ENCODE measurements at places on chromosomes 2 and 18.

- DNase-seq = no peak
These were observed 1.3 kb downstream of the ATP9B start for GRCh38 chr18:79070486-79070885.

DNA sequence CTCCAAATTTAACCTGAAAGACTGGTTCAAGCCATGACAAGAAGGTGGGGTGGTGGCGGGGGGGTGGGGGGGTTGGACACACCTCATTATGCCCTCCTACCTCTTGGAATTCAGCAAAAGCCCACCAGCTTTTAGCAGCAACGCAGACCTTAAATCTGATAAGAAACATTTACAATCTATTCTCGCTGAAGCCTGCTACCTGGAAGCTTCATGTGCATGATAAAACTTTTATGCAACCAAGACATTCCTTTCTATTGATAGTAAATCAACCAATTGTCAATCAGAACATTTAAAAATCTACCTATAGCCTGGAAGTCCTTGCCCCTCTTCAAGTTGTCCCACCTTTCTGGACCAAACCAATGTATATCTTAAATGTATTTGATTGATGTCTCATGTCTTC is 113.6 kb upstream of the FAM98A start:
- no peak for DNase-seq

GRCh38 chr18:50163505-50163904 is 31.4 kb downstream of the MYO5B start:
- no peak for DNase-seq

DNA sequence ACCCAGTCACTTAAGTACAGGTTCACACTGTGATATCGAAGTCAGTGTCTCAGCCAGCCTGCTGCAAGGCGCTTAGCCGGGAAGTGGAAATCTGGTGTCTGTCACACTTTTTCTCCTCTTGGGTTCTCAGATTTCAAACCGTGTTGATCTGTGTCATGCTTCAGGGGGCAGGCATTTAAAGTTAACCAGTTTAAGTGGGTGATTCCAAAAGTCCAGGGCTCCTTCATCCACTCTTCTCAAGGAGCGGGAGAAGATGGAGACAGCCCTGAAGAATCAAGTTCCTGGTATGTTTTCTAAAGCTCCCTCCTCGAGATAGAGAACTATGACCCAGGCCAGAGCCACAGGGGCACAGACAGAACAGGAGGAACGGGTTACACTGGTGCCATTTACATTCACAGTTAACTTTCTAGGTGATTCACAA is 331.7 kb downstream of the GBX2 start:
- DNase-seq = no peak

DNA sequence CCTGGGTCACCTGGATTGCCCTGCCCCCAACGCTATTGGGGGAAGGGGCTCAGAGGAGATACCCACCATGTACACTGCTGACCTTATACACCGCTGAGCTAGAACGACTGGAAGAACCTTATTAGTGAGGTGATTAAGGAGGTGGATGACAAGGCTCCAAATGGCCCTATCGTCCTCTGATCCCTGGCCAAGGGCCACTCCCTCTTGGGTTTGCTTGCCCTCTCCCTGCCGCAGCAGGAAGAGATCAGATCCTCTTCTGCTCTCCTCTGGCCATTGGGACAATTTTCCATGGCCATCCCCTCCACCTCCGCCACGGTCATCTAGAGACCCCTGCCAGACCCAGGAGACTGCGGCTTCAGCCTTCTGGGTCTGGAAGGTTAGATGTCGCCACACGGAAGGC is 1.2 kb downstream of the ZNF514 start:
- no peak for DNase-seq

DNA sequence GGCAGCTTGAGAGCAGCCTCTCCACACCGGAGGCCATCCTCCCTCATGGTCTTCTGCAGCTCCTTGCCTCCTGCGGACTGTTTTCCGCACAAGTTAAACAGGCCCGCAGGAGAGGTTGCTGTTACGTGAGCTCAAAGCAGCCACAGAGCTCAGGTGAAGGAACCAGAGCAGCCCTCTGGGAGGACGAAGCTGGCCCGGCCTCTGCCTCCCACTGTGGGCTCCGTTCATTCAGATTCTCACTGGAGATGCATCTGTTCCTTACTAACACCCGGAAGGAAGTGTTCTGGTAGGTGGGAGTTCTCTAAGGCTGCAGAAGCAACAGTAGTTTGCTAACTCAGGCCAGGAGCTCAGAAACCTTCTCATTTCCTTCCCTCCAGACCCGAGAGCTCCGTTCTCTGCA is 10.9 kb downstream of the DIPK1C start:
- no peak for DNase-seq

- no peak for DNase-seq
These were observed 7.8 kb downstream of the RBM44 start for GRCh38 chr2:237806334-237806733.

- no peak for DNase-seq
These were observed 244.9 kb upstream of the PXDN start for GRCh38 chr2:1989216-1989615.

GRCh38 chr18:45107425-45107824 is 426.7 kb downstream of the SETBP1 start:
- no peak for DNase-seq

DNA sequence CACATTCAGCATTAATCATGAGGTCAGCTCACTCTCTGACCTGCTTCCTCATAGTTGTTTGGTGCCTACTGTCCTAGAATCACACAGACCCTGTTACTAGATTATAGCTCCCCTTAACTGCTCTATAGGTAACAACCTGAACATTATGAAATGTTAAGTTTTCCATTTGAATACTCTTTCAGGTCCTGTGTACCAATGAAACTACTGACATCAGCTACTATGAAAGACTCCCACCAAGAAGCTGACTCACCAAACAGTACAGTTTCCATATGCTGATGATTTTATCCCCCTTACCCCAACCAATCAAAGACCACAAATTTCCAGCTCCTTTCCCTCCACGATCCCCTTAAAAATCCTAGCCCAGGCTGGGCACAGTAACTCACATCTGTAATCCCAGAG is 56.3 kb downstream of the SRBD1 start:
- DNase-seq = no peak

- no peak for DNase-seq
These were observed 17.6 kb downstream of the VSNL1 start for GRCh38 chr2:17558053-17558452.

DNA sequence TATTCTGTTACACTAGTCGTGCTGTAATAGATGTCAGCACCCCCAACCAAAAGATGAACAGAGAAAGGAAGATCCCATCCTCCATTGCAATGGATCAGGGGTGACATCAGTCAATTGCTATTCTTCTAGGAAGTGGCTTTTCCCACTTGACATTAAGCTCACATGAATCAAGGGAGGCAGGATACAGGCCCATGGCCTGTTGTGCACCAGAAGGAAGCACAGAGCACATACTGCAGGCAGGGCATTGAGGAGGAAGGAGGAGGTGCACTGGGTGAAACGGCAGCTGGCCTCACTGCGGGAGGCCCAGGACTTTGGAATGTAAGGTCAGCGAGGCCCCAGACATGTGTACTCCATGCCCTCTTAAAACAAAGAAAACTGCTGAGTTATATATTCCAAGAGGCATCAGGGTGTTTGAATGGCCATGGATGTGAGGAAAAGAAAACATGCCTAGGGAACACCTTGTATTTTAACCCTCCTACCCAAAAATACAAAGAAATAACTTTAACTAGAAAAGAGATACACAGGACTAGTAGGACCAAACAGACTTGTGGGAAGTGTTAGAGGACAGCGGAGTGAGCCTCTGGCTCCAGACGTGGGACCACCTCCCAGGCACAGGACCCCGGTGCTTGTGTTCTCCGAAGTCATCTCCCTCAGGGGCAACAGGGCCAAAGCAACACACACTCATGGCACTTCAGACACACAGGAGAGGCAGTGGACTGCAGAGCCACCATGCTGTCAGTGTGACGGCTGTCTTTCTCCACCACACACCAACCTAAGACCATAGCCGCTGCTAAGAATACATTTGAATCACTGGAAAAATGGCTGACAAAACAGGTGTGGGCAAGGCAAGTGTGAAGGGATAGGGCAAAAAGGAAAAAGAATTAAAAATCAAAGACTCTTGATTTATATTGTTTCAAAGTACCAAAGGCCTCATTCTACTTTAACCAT is 51.4 kb upstream of the RIOK3 start:
- DNase-seq = peak; percentile 86

- DNase-seq = no peak
These were observed 122.7 kb downstream of the VIT start for GRCh38 chr2:36819095-36819711.

DNA sequence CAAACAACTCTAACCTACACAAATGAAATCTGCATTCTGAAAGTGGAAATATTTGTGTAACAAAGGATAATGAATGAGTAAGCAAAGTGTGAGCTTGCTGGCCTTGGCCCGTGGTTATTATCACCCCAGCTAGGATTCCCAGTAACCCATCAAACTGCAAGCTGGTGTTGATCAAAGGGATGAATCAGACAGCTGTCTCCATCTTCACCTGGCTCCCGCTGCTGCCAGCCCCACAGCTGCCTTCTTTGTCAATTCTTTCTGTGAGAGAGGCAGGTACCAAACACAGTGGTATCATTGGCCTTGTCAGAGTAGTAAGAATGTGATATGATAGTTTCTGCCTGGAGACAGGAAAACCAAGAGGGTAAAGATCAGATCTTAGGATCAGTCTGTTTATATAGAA is 25.2 kb upstream of the RGPD4 start:
- DNase-seq = no peak

DNA sequence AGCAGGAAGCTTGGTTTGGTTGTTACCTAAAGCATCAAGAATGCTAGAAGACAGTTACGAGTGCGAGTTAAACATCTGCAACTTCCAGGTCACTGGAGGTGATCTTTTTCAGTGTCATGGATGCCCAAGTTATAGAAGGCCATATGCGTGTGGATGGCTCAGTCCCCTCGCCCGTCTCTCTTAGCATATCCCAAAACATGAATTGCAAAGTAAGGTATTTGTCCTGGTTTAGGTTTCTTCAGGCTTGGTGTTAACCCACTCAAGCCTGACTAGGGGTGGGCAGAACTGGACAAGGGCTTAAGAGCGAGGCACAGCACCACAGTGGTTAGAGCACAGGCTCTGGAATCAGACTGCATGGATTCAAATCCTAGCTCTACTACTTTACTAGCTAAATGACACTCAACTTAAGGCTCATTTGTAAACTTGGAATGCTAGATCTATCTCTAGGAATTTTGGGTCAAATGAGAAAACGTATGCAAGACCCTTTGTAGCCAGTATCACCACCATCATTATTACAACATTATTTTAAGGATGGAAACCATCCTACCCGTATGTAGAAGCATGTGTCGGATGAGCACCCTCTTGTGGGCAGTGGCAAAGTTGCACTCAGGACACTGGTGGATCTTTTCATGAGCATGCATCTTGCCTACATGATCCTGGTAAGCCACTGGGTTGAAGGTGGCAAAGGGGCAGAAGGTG is 11.2 kb downstream of the ZNF142 start:
- DNase-seq = no peak

DNA sequence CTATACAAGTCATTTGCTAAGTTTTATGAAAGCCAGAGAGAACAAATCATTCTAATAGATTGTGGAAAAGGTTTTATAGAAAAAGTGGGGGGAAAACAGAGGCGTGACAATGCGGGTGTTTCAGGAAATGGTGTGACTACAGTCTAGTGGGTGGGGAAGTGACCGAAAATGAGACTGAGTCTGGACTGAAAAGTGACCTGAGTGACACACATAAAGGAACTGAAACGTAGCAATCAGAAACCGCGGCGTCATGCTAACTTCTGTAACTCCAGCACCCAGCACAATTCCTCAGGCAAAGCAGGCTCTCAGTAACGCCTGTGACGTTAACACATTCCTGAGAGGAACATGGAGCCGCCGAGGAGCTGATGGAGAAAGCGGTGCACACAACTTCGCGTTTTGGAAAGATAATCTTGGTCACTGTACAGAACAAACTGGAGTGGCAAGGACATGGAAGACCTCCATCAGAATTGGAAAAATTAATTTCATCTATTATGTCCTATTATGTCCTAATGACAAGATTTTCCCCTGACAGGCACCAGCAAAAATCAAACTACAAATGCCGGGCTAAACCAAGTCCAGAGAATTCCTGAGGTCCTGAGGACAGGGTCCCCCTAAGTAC is 1.4 kb upstream of the CD226 start:
- DNase-seq = no peak

- DNase-seq = no peak
These were observed 41.8 kb downstream of the SPP2 start for GRCh38 chr2:234092344-234092743.

DNA sequence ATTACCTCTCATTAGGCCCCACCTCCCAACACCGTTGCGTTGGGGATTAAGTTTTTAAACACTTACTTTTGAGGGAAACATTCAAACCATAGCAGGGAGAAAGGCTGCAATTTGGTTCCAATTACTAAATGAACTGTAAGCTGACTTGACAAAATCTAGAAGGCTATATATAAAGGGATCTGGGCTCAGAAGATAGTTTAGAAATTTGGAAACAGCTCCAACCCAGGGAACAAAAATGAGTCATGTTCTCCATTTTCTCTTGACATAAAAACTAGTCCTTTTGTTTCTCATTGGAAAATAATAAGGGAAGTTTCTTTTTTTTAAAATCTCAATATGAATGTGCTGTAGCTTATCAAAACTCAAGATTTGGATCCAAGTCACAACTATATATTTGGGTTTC is 17.5 kb downstream of the MOGAT1 start:
- no peak for DNase-seq

- DNase-seq = no peak
These were observed 100.3 kb downstream of the RAB3GAP1 start for GRCh38 chr2:135152361-135152760.

DNA sequence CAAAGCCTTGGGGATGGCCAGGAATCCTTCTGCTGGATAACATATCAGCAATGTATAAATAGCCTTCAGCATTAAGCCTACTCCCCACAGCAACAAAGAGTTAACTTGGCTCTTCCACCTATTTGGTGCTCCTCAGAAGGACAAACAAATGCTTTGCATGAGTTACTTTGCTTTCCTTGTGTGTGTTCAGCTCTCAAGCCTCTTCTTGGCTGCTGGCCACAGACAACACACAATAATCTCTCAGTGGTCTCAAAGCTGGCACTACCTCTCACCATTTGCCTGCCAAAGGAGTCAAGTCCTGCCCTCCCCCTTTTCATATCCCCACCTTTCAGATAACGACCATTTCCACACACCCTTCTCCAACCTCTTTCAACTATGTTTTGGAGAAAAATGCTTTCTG is 17.5 kb downstream of the FTCDNL1 start:
- no peak for DNase-seq

DNA sequence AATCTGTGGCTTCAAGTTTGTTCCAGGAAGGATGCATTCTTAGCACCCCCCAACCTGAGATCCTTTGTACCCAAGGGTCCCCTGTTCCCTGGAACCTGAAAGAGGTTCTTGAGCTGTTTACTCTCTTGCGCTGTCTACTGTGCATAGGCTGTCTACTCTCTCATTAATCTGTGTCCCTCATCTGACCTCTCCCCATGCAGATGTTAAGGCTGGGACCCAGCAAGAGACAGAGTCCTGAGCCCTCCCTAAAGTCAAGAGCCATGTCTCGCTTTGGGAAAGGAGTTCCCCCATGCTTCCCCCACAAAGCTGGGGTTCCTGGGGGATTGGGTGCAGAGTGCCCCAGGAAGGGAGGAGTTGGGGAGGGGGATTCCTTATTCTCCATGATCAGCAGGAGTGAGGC is 312.9 kb downstream of the CYP26B1 start:
- no peak for DNase-seq

- DNase-seq = no peak
These were observed 69.3 kb downstream of the NEDD4L start for GRCh38 chr18:58113337-58113736.

GRCh38 chr2:222897898-222898297 is 37.1 kb downstream of the ACSL3 start:
- DNase-seq = no peak

Data from NCI-H524 treated with DMSO at 0.1 percent for 48 hours (cell line).